T-helper 17 cell (primary cell): ENCODE measurements at places on chromosomes 12 and 14. TPM values are rescaled to one million over a fixed set of nuclear protein-coding genes. Genes with fewer than 3 reads are reported as not detected.

GRCh38 chr12:117277875-117278274 is 83.6 kb downstream of the NOS1 start:
- H3K36me3 ChIP-seq, result no peaks in the 10 kb centered on the region
- no peaks in the 10 kb centered on the region for H3K4me1 ChIP-seq
- H3K27ac ChIP-seq, result no peak overlapping the region
- no peak for DNase-seq
- H3K4me3 ChIP-seq, result no peak overlapping the region
- peaks cover 9% of the 10 kb centered on the region for H3K27me3 ChIP-seq

DNA sequence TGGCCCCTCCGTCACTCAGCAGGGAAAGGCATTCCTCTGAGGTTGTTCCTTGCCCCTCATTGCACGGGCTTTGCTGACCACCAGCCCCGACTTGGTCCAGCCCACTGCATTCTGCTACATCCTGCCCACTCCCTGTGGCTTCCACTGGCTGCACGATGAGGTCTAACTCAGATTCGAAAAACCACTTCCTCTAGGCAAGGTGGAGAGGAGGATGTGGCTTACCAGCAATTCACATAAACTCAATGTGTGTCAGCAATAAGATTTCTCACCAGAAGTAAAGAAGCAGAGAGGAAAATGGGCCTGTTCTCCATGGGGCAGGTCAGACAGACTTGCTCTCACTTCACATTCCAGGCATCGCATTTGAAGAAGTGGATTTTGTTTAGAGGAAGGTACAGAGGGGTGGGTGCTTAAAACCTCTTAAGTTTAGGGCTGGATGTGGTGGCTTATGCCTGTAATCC is 14.7 kb downstream of the GPR68 start:
- peak; percentile 44 for DNase-seq
- H3K27ac ChIP-seq, result peak overlapping the region; percentile 100
- H3K4me1 ChIP-seq, result peaks cover 67% of the 10 kb centered on the region
- no peaks in the 10 kb centered on the region for H3K27me3 ChIP-seq

DNA sequence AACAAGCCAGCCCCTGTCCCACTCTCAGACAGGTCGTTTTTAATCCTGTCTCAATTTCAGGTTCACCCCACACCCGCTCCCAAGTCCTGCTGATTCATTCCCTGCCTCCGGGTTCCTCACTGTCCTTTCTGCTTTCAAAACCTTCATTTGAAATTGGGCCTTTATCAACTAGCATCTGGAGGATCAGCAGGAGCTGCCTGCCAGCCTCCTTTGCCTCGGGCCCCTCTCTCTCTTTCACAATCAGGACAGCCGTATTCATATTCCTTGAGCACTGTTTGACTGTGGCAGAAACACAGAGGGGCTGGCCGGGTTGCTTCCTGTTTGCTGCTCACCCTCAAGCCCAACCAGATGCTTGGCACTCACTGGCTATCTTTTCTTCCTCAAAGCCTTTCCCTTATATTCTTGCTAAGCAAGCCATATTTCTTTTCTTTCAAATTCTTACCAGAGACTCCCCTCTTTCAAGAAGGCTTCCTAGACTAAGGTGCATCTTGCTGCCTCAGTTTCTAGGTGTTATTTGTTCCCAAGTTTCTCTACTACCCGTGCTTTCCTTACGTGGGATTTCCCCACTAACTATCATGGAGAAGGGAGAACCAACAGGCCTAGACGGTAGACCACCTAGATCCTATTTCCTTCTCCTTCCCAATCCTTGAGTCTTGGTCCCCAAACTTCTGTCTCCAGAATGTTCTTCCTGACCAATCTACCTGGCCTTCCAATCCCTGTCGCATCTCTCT is 3.0 kb downstream of the GALNT6 start:
- H3K4me3 ChIP-seq, result no peak overlapping the region
- H3K4me1 ChIP-seq, result peaks cover 45% of the 10 kb centered on the region
- DNase-seq, result no peak
- peaks cover 2% of the 10 kb centered on the region for H3K36me3 ChIP-seq
- H3K27me3 ChIP-seq, result no peaks in the 10 kb centered on the region

The IQSEC3 gene
- 0.29 TPM for total RNA-seq

GRCh38 chr12:67621112-67621511 is 27.4 kb upstream of the DYRK2 start:
- no peaks in the 10 kb centered on the region for H3K27me3 ChIP-seq
- H3K4me1 ChIP-seq, result peaks cover 7% of the 10 kb centered on the region
- peaks cover 4% of the 10 kb centered on the region for H3K36me3 ChIP-seq
- H3K27ac ChIP-seq, result no peak overlapping the region
- DNase-seq, result no peak
- no peak overlapping the region for H3K4me3 ChIP-seq

- H3K4me1 ChIP-seq, result peaks cover 52% of the 10 kb centered on the region
- H3K27me3 ChIP-seq, result no peaks in the 10 kb centered on the region
- peak overlapping the region; percentile 8 for H3K27ac ChIP-seq
- no peaks in the 10 kb centered on the region for H3K36me3 ChIP-seq
- no peak for DNase-seq
Measured at GRCh38 chr14:97704316-97704885, 907.2 kb downstream of the VRK1 start.

GRCh38 chr14:61396694-61397093 is 75.3 kb downstream of the PRKCH start:
- H3K27ac ChIP-seq, result no peak overlapping the region
- no peaks in the 10 kb centered on the region for H3K27me3 ChIP-seq
- peaks cover 82% of the 10 kb centered on the region for H3K4me1 ChIP-seq
- DNase-seq, result no peak
- peaks cover 9% of the 10 kb centered on the region for H3K36me3 ChIP-seq

The BEST3 gene
- not detected for total RNA-seq

DNA sequence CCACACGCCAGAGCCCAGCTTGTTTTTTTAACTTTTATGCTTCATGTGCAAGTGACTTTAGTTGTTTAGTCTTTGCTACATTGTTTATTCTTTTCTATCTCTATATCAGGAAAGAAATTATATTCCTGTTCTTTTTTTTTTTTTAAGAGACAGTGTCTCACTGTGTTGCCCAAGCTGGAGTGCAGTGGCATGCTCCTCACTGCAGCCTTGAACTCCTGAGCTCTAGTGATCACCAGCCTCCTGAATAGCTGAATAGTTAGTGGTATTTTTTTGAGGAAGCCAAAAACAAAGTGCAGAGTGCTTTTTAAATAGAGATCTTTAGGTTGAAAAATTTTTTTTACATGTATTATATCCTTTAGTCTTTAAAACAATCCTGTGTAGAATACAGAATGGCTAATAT is 58.2 kb downstream of the ETNK1 start:
- H3K4me1 ChIP-seq, result peaks cover 23% of the 10 kb centered on the region
- H3K27ac ChIP-seq, result no peak overlapping the region
- H3K36me3 ChIP-seq, result peaks cover 8% of the 10 kb centered on the region

DNA sequence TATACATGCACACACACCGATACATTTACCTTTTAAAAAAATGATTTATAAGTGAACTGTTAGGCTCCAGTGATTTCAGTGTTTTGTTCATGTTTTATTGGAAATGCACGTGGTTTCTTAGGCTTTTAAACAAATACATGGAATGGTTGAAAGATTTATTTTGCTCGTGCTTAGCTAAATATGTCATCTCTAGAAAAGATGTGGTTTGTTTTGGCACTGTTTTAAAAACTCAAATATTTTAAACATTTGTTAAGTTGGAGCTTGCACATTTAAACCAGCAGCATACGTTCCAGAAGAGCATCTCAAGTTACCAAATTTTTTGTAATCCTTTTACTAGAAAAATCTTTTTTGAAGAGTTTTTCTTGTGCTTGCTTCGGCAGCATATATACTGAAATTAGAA is 44.5 kb downstream of the FOXA1 start:
- no peak overlapping the region for H3K27ac ChIP-seq
- no peaks in the 10 kb centered on the region for H3K4me1 ChIP-seq
- DNase-seq, result no peak
- no peaks in the 10 kb centered on the region for H3K27me3 ChIP-seq

The ASPG gene
- not detected for total RNA-seq

DNA sequence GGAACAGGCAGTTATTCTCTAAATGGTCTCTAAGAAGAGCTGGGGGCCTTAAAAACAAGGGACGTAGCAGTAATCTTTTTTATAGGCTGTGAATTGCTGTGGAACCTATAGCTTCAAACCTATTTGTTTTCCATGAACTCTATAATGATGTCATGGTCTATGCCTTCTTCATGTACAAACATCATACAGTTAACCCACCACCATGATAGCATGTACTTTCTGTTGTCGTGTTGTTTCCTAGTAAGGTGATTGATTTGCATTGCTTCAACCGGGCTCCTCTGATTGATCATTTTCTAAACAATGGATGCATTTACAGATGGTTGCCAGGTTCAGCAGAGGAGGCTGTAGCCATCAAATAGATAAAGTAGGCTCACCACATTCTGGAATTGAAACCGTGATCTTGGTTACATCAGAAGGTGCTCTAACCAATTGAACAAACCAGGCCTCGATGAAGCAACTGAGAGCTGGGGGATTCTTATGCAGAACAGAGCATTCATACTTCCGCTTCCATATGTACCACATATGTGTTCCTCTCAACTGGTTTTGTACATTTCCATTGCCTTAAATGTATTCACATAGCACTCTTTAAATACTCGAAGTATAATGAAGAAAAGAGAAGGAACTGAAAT is 25.6 kb upstream of the PCNX1 start:
- peaks cover 45% of the 10 kb centered on the region for H3K4me1 ChIP-seq
- H3K27me3 ChIP-seq, result no peaks in the 10 kb centered on the region
- no peak for DNase-seq
- H3K36me3 ChIP-seq, result peaks cover 3% of the 10 kb centered on the region
- H3K27ac ChIP-seq, result peak overlapping the region; percentile 63

The NOS1 gene
- total RNA-seq, result not detected

- H3K27me3 ChIP-seq, result no peaks in the 10 kb centered on the region
- no peak for DNase-seq
- H3K36me3 ChIP-seq, result no peaks in the 10 kb centered on the region
- H3K27ac ChIP-seq, result no peak overlapping the region
Measured at GRCh38 chr12:74454109-74454508, 83.5 kb upstream of the ATXN7L3B start.

DNA sequence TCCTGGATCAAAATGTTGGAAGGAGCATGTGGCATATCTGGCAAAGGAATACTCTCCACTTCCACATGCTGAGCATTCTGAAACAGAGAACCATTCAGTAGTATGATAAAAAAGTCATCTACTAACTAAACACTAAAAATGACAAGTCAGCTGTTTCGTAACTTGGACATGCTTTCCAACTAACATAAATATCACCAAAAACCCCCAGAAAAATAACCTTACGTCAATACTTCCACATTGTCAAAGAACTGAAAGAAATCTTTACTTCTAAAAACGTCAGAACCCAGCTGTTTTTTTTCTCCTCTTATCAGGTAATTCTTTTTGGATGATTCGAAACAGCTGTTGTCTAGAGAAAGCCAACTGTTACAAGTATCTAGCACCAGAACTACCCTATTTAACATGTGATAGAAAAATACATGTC is 8.2 kb downstream of the WBP11 start:
- peaks cover 17% of the 10 kb centered on the region for H3K36me3 ChIP-seq
- H3K27ac ChIP-seq, result peak overlapping the region; percentile 11
- H3K4me1 ChIP-seq, result peaks cover 14% of the 10 kb centered on the region
- H3K4me3 ChIP-seq, result no peak overlapping the region
- DNase-seq, result no peak
- H3K27me3 ChIP-seq, result no peaks in the 10 kb centered on the region

DNA sequence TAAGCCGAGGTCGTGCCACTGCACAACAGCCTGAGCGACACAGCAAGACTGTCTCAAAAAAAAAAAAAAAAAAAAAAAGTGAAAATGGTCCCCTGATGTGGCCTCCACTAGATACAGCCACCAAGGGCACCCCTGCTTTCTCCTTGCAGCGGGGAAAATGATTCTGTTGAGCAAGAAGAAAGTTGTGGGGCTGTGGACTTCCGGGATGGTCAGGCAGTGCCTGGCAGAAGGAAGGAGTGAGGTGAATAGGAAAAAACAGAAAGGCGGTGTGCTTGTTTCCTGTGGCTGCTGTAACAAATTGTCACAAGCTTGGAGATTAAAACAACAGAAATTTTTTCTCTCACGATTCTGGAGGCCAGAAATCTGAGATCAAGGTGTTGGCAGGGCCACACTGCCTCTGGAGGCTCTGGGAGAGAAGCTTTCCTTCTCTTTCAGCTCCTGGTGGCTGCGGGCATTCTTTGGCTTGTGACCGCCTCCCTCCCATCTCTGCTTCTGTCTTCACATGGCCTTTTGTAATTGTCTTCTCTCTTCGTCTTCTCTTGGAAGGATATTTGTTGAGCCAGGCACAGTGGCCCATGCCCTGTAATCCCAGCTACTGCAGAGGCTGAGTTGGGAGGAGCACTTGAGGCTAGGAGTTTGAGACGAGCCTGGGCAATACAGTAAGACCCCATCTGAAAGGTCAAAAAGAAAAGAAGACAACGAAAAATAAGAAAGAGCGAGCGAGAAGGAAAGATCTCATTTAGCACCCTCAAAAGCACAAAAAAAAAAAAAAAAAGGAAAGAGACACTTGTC is 116.6 kb upstream of the MED13L start:
- H3K36me3 ChIP-seq, result no peaks in the 10 kb centered on the region
- peaks cover 7% of the 10 kb centered on the region for H3K4me1 ChIP-seq
- peak overlapping the region; percentile 32 for H3K4me3 ChIP-seq
- H3K27me3 ChIP-seq, result no peaks in the 10 kb centered on the region

GRCh38 chr12:56081393-56082347 is 1.7 kb downstream of the ERBB3 start:
- DNase-seq, result no peak
- no peak overlapping the region for H3K27ac ChIP-seq
- peaks cover 5% of the 10 kb centered on the region for H3K4me1 ChIP-seq
- no peaks in the 10 kb centered on the region for H3K36me3 ChIP-seq

GRCh38 chr12:7096979-7097378 is 4.7 kb upstream of the C1R start:
- DNase-seq, result no peak
- H3K4me3 ChIP-seq, result no peak overlapping the region
- peaks cover 3% of the 10 kb centered on the region for H3K36me3 ChIP-seq
- H3K27ac ChIP-seq, result no peak overlapping the region

GRCh38 chr14:39469094-39469710 is 37.0 kb upstream of the FBXO33 start:
- H3K4me1 ChIP-seq, result no peaks in the 10 kb centered on the region
- H3K36me3 ChIP-seq, result peaks cover 4% of the 10 kb centered on the region
- peaks cover 5% of the 10 kb centered on the region for H3K27me3 ChIP-seq
- DNase-seq, result no peak
